ENCODE measurements at places on chromosomes 3 and 15. TPM values are rescaled to one million over a fixed set of nuclear protein-coding genes. Genes with fewer than 3 reads are reported as not detected.

GP5 gene
- not detected for total RNA-seq

IL20RB gene
- total RNA-seq: 1.6 TPM

SCG5 gene
- 11.1 TPM for total RNA-seq

DLL4 gene
- 3.5 TPM for total RNA-seq

SERPINI2 gene
- total RNA-seq: not detected

- no peak overlapping the region for H3K27ac ChIP-seq
- DNase-seq: no peak
- no peaks in the 10 kb centered on the region for H3K36me3 ChIP-seq
These were observed 66.5 kb upstream of the DAZL start for GRCh38 chr3:16671690-16672089.

GRCh38 chr3:80785475-80785874 is 976.0 kb downstream of the GBE1 start:
- no peaks in the 10 kb centered on the region for H3K4me1 ChIP-seq
- no peaks in the 10 kb centered on the region for H3K27me3 ChIP-seq
- no peak for DNase-seq
- no peak overlapping the region for H3K4me3 ChIP-seq
- no peak overlapping the region for H3K27ac ChIP-seq

DNA sequence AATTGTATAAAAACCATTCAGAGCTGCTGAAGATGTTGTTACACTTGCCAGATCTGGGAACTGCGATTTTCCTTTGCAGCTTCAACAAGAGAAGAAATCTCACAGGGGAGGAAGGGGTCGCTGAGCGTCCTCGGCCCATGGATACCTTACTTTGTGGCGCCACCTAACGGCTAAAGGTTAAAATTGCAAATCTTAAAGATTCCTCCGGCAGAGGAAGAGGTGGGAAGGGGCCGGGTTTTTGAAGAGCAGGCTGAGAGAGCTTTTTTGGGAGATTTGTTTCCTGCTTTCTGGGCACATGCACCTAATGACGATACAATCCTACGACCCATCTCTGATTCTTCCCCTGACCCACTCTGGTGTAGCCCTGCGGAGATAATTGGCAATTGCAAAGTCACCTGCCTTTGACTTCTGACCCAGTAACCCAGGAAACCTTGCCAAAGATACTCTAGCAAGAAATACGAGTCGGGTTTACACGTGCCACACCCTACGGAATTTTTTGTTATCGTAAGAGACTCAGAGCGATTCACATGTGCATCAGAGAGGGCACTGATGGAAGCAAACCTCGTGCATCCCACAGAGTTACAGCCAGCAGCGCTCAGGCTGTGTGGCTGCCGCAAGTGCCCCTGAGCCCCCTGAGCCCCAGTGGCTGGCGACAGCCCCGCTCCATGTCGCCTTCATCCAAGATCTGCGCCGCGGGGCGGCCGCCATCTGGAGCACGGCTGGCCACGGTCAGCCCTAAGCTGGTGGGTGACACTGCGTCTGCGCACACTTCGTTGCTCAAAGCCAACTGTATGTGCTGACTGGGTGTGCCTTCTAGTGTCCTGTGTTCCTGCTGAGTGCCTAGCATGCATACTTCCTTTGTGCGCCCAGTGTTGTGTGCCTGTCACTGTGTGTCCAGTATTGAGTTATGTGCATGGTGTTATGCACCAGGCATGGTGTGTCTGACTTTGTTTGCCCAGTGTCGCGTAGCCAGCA is 55.2 kb upstream of the CHRNA7 start:
- peak overlapping the region; percentile 45 for H3K4me3 ChIP-seq
- no peak for DNase-seq
- no peaks in the 10 kb centered on the region for H3K27me3 ChIP-seq
- no peaks in the 10 kb centered on the region for H3K4me1 ChIP-seq

GRCh38 chr3:52185311-52185710 is 12.6 kb upstream of the ALAS1 start:
- H3K36me3 ChIP-seq: no peaks in the 10 kb centered on the region
- H3K4me3 ChIP-seq: no peak overlapping the region
- no peak for DNase-seq
- H3K27ac ChIP-seq: no peak overlapping the region

GRCh38 chr3:71132995-71133730 is 450.4 kb downstream of the FOXP1 start:
- no peaks in the 10 kb centered on the region for H3K4me1 ChIP-seq
- H3K27me3 ChIP-seq: no peaks in the 10 kb centered on the region
- no peak overlapping the region for H3K4me3 ChIP-seq
- H3K36me3 ChIP-seq: no peaks in the 10 kb centered on the region
- DNase-seq: no peak
- peak overlapping the region; percentile 27 for H3K27ac ChIP-seq

- DNase-seq: no peak
- no peak overlapping the region for H3K27ac ChIP-seq
- H3K27me3 ChIP-seq: no peaks in the 10 kb centered on the region
- H3K4me3 ChIP-seq: no peak overlapping the region
These were observed 6.8 kb downstream of the LPP start for GRCh38 chr3:188160751-188161150.

DNA sequence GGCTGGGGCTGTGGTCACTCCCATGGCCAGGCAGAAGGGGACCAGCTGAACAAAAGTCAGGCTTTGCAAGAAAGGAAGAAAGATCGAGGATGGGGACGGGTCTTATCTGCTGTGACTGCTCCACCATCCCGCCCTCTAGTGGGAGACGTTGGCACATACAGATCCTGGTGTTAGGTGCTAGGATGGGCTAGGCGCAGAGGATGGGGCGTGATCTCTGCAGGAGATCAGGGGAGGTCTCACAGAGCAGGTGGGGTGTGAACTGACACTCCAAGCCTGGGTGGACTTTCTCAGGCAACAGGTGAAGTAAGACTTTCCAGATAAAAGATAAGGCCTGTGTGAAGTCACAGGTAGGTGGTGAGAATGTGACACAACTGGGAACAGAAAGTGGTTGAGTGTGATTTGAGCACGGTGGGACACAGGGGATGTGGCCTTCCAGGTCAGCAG is 141.9 kb upstream of the SMAD3 start:
- DNase-seq: no peak
- H3K4me1 ChIP-seq: no peaks in the 10 kb centered on the region
- no peak overlapping the region for H3K4me3 ChIP-seq
- H3K27me3 ChIP-seq: no peaks in the 10 kb centered on the region
- no peaks in the 10 kb centered on the region for H3K36me3 ChIP-seq

DNA sequence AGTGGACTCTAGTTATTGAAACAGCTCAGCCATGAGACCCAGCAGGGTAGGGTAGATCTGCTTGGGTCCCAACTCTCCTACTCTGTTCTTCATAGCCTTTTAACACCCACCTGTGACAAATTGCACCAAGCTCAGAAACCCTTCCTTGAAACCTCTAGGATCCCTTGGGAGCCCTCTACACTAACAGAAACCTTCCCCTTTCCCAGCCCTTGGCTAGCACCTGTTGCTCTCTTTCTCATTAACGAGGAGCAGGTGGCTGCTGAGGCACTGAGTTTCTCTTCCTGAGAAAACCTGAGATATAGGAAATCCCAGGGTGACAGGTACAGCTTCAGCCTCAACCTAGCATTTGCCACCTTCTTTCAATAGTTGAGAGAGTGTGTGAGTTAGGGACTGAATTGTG is 88.3 kb upstream of the CLSTN2 start:
- no peaks in the 10 kb centered on the region for H3K36me3 ChIP-seq
- no peak overlapping the region for H3K4me3 ChIP-seq
- no peaks in the 10 kb centered on the region for H3K27me3 ChIP-seq
- H3K4me1 ChIP-seq: no peaks in the 10 kb centered on the region

- H3K4me1 ChIP-seq: no peaks in the 10 kb centered on the region
- H3K27ac ChIP-seq: no peak overlapping the region
- DNase-seq: no peak
- no peak overlapping the region for H3K4me3 ChIP-seq
- H3K36me3 ChIP-seq: no peaks in the 10 kb centered on the region
These were observed 17.6 kb upstream of the CCDC174 start for GRCh38 chr3:14633819-14634424.

All from breast epithelium (tissue), 4 donors.